ENCODE measurements at places on chromosomes 12 and 14.

GRCh38 chr14:88248606-88249005 lies 74.5 kb downstream of the KCNK10 start:
- DNase-seq = no peak

DNA sequence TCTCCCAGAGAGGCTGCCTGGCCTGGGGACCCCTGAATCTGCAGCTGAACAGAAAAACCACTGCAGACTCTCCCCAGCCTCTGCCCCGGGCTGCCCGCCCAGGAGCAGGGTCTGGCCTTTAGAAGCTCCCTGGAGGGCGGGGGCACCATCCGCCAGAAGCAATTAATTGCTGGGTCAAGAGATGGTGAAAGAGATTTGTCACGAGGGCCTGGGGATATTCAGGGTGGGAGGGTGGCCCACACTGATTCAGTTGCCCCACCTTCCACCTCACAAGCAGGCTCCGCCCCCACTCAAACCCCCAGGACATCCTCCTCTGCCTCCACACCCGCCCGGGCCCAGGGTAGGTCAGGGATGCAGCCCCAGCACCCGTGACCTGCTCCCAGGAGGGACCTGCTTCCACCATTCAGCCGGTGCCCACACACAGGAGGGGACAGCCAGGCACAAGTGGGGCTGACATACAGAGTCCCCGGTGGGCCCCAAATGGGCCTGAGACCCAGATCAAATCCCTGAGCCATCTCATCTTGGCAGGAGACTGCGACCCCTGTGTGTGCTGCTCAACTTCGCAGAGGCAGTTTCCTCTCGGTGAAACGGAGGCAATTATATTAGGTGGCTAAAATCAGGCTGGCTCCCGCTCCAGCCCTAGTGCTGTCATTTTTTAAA lies 23.0 kb downstream of the NCOR2 start:
- no peak for DNase-seq

- no peak for DNase-seq
Observed at GRCh38 chr14:39847852-39848251, 415.6 kb upstream of the FBXO33 start.

GRCh38 chr14:99800781-99801180 lies 7.6 kb downstream of the EML1 start:
- DNase-seq = no peak

GRCh38 chr12:132186857-132187620 lies 42.8 kb downstream of the NOC4L start:
- DNase-seq = no peak

Measured in stimulated activated CD8-positive, alpha-beta memory T cell treated with anti-CD3 and anti-CD28 coated beads, Interleukin-4, amount 100 ng/mL, for 4 hours (primary cell).